MCF 10A (cell line): ENCODE measurements at places on chromosomes 5 and 9.
A peak's percentile ranks its signal among the peaks of the same experiment; 100 is the strongest.

DNA sequence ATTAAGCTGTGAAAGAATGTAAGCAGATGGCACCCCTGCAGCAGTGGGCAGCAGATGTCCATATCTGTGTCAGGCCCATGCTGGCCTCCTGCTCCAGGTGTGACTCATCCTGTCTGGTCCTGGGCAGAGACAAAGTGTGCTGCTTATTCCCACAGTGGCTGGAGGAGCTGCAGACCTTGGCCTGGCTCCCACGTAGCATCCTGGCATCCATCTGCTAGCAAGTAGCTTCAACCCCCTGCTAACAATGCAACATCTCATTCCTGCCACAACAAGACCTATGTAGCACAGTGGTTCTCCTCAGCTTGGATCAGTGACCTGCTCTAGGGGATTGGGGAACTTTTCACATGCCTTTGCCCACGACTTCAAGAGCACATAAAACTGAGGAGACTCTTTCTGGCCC, 126.4 kb upstream of the SLC12A2 start:
- DNase-seq: peak; percentile 92

DNA sequence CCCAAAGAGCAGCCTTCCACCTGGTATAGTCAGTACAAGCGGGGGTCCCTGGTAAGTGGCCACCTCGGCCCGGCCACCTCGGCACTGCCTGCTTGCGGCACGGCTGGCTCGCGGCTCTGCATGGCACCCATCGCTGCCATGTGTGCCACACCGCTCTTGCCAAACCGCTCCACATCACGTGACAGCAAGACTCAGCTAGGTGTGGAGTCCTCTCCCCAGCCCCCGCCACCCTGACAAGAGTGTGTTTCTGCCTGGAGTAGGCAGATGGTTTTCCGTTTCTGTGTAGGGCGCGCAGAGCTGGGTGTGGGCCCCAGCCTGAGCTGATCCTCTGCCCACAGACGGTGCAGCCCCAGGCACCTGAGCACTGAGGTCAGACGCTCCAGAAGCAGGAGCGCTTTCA, 50.5 kb upstream of the FCN2 start:
- DNase-seq: no peak

DNA sequence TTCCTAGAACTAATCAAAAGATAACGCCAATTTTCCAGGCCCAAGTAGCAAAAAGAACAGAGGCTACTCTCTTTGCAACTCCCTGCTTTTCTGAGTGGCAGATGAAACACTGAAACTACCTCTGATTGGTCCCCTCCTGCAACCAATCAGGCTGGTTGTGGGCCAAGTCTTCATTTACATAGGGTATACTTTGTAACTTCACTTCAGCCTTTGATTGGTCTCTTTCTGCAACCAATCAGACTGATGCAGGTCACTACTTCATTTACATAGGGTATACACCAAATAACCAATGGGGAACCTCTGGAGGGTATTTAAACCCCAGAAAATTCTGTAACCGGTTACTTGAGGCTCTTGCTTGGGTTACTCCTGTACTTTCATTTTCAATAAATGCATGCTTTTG, 289.6 kb downstream of the MED10 start:
- no peak for DNase-seq

DNA sequence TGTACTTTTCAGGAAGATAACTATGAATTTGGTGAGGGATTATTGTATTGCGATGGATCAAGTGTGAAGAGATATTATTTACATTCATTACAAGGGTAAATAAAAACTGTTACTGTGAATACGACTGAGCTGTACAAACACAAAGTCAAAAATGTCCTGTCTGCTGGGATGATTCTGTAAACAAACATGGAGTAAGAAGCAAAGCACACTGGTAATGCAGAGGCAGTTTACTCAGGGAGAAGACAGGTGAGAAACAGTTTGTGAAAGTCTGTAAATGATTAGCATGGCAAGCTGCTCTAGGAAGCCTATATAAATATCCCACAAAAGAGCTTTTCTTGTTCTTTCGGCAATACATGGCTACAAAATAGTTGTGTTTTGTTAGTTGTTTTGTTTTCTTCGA, 115.4 kb upstream of the GNA14 start:
- no peak for DNase-seq

DNA sequence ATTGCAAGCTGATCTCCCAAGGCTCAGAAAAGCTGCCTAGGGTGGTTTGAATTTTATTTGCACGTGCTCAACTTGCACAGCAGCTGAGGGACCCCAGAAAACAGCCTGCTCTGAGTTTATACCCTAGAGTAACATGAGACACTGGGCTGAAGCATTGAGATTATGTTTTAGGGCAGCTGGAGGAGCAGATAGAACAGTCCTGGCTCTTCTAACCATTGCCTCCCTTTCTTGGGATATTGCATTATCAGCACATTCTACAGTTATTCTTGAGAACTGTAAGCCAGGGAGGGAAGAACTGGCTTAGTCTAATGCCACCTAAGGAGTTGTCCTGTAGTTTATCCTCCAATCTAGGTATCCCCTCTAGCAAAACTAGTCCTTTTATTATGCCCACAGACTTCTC, 10.3 kb downstream of the SMC2 start:
- no peak for DNase-seq

DNA sequence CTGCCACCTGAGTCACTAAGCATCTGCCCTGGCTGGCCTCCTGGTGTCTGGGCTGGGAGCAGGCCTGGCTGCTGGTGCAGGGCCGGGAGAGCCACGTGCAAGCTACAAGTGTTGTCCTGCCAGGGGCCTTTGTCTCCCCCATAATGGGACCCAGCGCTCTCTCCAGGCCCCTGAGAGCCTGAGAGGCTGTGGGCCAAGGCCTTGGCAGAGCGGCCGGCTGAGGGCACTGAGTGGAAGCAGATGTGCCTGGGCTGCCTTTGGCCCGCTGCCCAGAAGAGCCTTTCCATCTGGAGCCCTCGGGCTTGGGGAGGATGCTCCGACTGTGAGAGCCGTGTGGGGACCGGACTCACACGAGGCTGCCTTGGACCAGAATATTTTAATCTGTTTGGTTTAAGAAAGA, 185.5 kb downstream of the RGS3 start:
- no peak for DNase-seq

- peak; percentile 8 for DNase-seq
These were observed 4.1 kb downstream of the TRIM23 start for GRCh38 chr5:65620021-65620420.

DNA sequence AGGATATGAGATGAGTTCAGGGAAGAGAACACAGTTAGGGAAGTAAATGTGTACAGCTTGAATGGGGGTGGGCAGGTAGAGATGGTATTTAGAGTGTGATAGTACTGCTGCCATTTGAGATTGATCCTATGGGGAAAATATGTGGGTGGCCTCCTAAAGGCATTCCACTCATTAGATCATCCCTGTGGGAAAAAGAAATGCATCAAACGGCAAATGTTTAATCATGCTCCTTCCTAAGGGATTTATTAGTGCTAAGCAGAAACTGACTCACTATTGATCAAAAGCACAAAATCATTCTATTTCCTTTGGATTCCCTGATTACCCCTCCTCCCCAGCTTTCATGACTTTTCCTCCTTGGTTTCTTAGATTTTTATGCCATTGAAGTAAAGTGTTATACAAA, 36.4 kb upstream of the SMC5 start:
- DNase-seq: no peak

DNA sequence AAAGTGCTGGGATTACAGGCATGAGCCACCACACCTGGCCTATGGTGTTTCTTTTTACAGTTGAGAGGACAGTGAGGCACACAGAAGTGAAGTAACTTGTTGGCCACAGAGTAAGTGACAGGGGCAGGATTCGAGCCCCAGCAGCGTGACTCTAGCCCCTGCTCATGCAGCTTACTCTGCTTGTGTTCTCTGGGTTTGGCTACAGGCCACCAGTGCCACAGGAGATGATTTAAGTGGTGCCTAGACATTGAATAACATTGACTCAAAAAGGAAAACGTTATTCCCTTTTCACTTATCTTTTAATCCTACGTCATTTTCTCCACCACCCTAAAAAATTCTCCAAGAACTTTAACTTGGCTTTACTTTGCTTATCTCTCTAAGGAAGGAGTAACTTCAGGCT, 61.4 kb downstream of the SNX24 start:
- DNase-seq: peak; percentile 52

DNA sequence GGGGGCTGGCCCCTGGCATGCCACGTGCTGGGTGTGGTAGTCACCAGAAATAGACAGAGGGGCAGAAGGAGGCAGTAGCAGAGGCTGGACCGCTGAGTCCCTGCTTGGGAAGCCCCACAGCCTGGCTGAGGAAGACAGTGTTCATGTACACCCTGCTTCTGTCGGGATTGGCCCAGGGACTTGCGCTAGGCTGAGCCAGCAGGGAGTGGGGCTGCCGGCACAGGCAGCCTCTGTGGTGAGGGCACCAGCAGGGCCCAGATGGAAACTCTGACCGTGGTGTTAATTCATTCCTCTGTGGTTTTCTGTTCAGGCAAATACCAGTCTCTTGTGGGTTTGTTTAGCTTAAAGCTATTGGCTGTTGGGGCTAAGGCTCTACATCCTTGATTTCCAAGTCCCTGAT, 108.6 kb upstream of the RAD23B start:
- DNase-seq: no peak

DNA sequence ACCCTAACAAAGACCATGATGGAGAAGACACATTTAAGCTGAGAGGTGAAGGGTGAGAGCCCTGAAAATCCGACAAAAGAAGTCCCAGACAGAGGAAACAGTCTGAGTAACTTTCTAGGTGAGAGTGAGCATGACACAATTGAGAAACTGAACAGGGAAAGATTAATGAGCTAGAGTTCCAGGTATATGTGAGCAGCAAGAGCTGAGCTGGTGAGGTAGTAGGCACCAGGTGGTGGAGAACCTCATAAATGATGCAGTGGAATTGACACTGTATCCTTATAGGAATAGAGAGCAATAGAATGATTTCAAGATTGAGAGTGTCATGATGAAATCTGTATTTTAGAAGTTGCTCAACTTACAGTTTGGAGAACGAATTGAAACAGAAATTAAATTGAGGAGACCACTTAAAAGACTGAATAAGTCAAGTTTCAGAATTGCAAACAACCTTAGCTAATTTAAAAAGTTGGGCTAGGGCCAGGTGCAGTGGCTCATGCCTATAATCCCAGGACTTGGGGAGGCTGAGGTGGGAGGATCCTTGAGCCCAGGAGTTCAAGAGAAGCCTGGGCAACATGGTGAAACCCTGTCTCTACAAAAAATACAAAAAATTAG, 89.8 kb downstream of the NREP start:
- DNase-seq: no peak

GRCh38 chr9:123201083-123201482, 67.3 kb downstream of the STRBP start:
- no peak for DNase-seq

- no peak for DNase-seq
These were observed 115.5 kb upstream of the STARD4 start for GRCh38 chr5:111627862-111628261.

- no peak for DNase-seq
These were observed 69.6 kb downstream of the PDE8B start for GRCh38 chr5:77280036-77280435.

DNA sequence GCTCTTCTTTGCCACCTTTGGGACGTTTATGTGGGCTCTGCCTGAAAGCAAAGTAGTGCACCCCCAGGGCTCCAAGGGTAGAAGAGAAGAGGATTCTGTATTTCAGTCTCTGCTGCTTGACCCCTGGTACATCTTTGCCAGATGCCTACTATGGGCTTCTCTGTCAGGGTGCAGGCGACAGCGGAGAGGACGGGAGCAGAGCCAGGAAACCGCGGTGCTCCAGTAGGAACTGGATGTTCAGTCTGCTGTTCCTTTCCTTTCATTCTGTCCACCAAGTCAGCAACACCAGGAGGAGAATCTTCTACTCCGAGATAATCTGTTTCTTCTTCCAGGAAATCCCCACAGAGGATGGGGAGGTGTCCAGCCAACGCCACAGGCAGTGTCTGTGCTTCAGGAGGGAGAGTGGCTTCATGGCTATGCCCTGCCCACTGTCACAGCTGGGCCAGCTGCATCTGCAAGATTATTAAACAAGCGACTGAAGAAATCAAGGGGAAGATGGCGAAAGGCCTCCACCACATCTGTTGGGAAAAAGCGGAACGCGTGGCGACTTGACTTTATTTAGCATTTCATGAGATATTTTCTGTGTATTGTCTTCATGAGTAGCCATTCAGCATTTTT, 398.3 kb downstream of the IRX1 start:
- DNase-seq: no peak

GRCh38 chr9:34777666-34778065, 67.7 kb upstream of the CCL21 start:
- no peak for DNase-seq

DNA sequence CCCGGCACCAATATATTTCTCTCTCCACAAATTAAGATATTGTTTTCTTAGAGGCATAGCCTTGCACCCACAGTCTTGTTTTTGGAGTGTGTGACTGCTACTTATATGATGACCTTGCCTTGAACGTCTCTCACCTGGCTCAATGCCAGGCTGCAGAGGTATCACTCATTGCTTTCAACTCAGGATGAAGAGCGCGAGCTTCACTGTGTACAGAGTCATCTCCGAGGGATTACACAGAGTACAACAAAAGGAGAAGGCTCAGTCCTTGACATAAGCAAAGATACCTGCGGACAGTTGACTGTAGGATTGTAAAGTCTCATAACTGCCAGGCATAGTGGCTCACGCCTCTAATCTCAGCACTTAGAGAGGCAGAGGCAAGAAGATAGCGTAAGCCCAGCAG, 53.8 kb downstream of the CD180 start:
- no peak for DNase-seq

- DNase-seq: peak; percentile 41
These were observed 181.7 kb downstream of the ERCC6L2 start for GRCh38 chr9:96057155-96057554.

- no peak for DNase-seq
These were observed 39.2 kb downstream of the PPIC start for GRCh38 chr5:122997294-122997693.

GRCh38 chr5:111228520-111229220, 4.5 kb downstream of the CAMK4 start:
- no peak for DNase-seq

GRCh38 chr9:98147582-98147981, 28.6 kb upstream of the TRIM14 start:
- DNase-seq: peak; percentile 15

- DNase-seq: no peak
These were observed 25.2 kb upstream of the BASP1 start for GRCh38 chr5:17192191-17192590.

GRCh38 chr5:78562714-78563330, 85.8 kb downstream of the LHFPL2 start:
- DNase-seq: no peak

GRCh38 chr5:133360693-133361472, 251.5 kb downstream of the FSTL4 start:
- no peak for DNase-seq

GRCh38 chr5:127518319-127518621, 830 bp downstream of the PRRC1 start:
- DNase-seq: no peak

DNA sequence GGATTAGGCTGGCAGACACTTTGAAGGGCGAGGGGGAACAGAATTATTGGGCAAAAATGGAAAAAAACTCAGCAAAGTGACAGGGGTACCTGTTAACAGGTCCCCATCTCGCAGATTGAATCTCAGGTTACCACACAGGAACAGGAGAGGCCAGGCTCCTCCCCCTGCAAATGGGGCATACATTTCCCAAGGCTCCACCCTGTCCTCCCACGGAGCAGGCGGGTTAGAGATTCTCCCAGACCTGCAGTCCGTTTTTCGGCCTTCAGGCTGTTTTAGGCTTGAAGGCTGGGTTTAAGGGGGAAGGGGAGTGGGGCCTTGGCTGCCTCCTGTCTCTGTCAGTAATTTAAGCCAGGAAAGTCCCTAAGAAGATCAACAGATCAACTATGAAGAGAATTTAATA, 42.7 kb downstream of the LRRC70 start:
- DNase-seq: no peak

GRCh38 chr5:72878854-72879253, 62.4 kb downstream of the TNPO1 start:
- DNase-seq: no peak

GRCh38 chr5:127758766-127759283, 55.6 kb downstream of the CCDC192 start:
- peak; percentile 11 for DNase-seq
